ENCODE measurements at places on chromosomes 6 and 20.

- no peak for DNase-seq
Measured at GRCh38 chr20:2747676-2748235, 52.7 kb downstream of the CPXM1 start.

GRCh38 chr6:31666337-31666965 is 571 bp downstream of the CSNK2B start:
- DNase-seq: no peak

DNA sequence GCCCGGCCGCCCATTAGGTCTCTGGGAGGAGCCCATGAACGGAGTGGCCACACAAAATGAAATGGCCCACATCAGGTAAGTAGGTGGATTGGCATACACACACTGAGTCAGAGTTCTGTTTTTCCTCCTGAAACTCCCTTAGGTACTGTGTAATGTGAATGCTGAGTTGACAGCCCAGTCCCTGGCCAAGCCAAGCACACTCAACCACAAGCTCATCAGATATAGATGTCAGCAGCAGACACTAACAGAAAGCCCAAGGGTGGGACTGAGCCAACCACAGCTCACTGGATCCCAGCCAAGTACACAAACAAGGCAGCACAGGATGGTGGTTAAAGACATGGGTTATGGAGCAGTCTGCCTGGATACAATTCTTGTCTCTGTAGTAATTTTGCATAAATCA is 403.4 kb downstream of the GJA1 start:
- no peak for DNase-seq

GRCh38 chr6:109782491-109782999 is 91.4 kb downstream of the FIG4 start:
- DNase-seq: no peak

DNA sequence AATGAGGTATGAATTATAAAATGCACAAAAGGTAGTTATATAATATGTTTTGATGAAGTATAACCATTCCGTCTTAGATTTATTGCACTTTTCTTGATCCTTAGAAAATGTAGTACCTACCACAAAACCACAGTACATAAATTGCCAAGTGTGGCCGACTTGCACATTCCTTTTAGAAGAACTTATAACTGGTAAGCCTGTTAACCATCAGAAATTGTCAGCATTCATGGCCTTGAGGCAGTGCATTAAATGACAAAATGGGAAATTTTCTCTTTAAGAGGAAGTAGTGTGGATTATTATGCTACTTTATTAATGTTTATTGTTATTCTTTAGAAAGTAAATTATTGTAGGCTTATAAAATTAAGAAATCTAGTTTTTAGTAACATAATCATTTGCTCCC is 29.6 kb downstream of the TAB2 start:
- DNase-seq: no peak

DNA sequence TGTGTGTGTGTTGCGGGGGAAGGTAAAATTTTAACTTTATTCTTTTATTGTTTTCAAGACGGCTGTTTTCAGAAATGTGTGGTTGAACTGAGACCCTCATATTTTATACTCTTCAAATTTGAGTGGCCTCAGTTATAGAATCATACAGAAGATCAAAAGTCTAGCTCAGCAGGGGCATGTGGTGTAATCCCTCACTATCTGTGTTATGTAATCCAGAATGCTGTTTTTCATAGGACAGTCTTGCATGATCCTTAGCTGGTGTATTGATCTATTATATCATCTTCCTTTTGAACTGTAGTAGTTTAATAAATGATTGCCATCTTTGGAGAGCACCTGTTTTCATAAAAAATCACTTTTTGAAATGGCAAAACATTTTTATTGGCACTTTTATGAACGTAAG is 1.4 kb downstream of the PLCB4 start:
- no peak for DNase-seq

- DNase-seq: no peak
Measured at GRCh38 chr20:36308986-36309385, 2.8 kb downstream of the DLGAP4 start.

- no peak for DNase-seq
Measured at GRCh38 chr20:59351157-59352040, 51.0 kb downstream of the EDN3 start.

- DNase-seq: no peak
Measured at GRCh38 chr6:129894921-129895320, 33.8 kb upstream of the TMEM244 start.

DNA sequence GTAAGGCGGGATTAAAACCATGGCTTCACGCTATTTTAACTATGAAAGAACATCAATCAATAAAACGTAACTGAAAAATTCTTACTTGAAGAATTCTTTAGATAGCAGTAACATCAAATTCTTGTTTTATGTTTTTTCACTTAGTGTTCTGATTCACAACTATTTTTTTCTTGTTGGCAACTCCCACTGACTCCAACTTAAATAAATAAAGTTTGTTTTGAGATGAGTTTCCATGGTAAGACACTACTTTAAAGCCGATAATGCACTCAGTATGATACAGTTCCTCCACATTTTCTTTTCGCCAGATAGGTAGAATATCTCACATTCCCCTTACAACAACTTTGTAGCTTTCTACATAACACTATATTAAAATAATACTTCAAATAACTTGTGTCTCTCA is 33.1 kb upstream of the CNKSR3 start:
- DNase-seq: no peak

GRCh38 chr20:52422574-52423336 is 231.2 kb upstream of the ZFP64 start:
- DNase-seq: no peak

DNA sequence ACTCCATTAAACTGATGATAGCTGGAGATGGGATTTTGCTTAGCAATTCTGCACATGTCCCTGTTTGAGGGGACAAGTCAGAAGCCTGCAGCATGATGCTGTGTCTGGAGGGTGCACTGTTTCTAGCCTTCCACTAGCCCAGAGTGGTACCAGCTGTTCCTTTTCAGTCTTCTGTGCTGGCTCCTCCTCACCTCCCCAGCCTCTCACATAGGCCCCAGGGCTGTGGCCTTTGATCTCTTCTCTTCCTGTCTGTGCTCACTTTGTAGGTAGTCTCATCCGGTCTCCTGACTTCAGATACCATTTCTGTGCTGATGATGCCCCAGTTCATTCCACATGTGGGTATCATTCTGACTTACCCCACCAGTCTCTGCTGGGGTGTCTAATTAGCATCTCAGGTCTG is 126.3 kb downstream of the HIVEP1 start:
- peak; percentile 9 for DNase-seq

GRCh38 chr20:57153238-57153905 is 113.1 kb downstream of the BMP7 start:
- DNase-seq: no peak

DNA sequence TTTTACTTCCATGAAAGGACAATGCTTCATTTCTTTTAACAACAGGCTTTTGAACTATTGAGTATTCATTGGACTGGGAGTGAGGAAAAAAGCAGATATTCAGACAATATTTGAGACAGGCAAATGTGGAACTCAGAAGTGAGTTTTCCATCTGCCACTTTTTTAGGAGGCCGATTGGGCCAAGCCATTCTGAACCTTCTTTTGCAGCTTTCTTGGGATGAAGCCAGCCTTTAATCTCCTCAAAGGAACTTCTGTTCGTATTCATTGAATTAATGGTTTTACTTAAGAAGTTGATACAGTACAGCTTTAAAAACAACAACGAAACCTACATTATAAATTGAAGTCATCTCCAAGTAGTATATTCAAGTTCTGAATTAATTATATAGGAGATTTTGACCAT is 187.1 kb upstream of the RNF217 start:
- DNase-seq: no peak

- DNase-seq: no peak
Measured at GRCh38 chr20:38321959-38322598, 18.1 kb downstream of the BPI start.

DNA sequence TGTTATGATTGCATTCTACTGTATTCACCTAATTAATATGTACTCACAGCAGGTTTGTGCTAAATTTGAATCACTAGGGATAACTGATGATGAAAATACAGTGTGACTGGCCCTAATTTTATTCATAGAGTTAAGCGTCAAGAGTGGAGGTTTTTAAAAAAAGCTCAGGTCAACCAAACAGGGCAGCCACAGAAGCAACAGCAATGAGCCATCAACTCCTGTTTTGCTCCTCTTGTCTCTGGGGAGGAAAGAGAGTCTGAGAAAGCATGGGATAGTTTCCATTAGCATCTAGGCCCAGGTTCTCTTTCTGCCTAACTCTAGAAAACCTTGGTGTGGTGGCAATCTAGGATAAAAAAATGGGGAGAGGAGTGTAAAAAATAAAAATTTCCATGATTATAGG is 122.1 kb downstream of the OGFRL1 start:
- no peak for DNase-seq

DNA sequence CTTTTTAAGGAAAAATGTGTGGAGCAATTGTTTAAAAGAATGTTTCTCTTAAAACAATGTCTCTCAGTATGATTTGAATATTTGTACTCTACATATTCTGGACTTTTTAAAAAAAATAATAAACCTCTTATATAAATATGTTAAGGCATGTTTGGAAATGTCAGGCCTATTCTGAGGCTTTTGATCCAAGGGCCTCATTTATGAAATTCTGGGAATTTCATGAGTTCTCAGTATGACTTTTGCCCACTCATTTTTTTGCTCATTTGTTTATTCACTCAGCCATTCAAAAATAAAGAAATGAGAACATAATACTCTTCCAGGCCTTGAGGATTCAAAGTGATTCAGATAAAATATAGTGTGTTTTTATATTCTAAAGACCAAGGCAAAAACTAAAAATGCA is 60.4 kb downstream of the DOK5 start:
- DNase-seq: no peak

- no peak for DNase-seq
Measured at GRCh38 chr6:148550569-148550968, 196.3 kb upstream of the UST start.

GRCh38 chr6:89313006-89313405 is 2.1 kb downstream of the GABRR2 start:
- DNase-seq: no peak

GRCh38 chr6:27962506-27962905 is 5.5 kb downstream of the OR2B6 start:
- no peak for DNase-seq

DNA sequence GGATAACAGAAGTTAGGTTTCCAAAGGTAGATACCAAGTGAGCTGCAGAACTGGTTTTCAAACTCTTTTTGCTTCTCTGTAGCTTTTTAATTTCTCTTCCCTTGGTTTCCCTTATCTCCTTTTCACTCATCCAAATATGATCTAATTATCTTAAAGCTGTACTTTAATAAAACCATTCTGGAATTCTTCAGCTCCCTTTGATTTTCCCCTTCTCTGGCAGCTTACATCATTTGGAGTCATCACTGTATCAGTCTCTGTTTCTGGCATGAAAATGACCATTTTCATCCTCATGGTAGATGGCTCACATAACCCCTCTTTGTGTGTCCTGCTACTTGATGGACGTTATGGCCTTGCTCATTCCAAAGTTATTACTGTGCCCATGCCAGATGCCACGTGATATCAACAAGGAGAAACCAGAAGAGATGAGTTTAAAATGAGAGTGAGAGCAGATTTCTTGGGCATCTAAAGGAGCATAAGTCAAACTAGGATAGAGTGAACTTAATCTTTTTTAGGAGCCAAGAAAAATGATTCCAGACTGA is 620.2 kb downstream of the QKI start:
- no peak for DNase-seq

GRCh38 chr6:144460327-144461095 is 175.4 kb downstream of the UTRN start:
- DNase-seq: no peak

DNA sequence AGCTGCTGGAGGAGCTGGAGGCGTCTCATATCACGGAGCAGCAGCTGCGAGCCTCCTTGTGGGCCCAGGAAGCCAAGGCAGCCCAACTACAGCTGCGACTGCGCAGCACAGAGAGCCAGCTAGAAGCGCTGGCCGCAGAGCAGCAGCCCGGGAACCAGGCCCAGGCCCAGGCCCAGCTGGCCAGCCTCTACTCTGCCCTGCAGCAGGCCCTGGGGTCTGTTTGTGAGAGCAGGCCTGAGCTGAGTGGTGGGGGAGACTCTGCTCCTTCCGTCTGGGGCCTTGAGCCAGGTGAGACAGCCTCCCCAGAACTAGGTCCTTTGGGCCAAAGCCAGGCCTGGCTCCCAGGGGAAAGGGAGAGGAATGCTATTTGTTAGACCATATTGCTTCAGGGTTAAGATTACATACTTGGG is 31.7 kb downstream of the C20orf173 start:
- no peak for DNase-seq

DNA sequence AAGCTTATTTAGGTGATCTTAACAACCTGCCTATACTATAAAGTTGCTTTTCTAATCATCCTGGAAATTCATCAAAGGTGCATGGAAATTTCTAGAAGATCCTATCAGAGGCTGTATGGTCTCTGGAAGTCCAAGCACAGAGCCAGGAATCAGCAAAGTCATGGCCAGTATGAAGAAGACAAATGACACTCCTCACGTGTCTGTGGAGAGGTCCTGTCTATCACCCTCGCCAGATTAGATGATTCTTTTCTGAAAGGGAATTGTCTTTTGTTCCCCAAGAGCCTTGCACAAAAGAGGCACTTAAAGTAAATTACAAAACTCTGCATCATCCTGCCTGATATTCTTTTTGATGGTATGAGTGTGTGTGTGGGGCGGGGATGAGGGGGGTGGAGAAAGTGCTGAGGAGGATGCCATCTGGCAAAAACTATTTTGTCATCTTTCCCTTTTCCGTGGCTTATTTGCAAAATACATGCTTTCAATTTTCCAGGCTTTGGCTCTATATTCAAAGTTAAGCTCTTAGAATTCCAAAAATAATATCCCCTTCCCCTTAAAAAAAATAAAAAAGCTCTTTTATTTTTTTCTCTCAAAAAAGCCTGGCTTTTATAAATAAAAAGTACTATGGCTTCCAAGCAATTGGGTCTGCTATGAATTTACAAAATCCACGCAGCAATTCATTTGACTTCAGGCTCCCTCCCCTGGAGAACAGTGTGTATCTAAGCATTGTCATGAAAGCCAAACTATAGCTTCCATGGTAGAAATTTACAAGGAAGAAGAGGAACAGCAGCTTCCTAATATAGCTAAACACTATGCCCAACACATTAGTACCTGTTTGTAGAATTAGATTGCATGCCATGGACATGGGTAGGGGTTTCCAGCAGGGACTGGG is 185.2 kb upstream of the ARG1 start:
- no peak for DNase-seq

- no peak for DNase-seq
Measured at GRCh38 chr20:18666803-18667415, 79.1 kb downstream of the DTD1 start.

Data from stimulated activated CD4-positive, alpha-beta T cell treated with anti-CD3 and anti-CD28 coated beads, Interleukin-15, amount 100 ng/mL, for 48 hours (primary cell).